ENCODE measurements at places on chromosomes 3 and 15.
A peak's percentile ranks its signal among the peaks of the same experiment; 100 is the strongest.

GRCh38 chr3:24048843-24049242 lies 103.8 kb downstream of the NR1D2 start:
- no peak for DNase-seq

- DNase-seq, result no peak
Observed at GRCh38 chr3:129379582-129380358, 48.7 kb downstream of the EFCAB12 start.

DNA sequence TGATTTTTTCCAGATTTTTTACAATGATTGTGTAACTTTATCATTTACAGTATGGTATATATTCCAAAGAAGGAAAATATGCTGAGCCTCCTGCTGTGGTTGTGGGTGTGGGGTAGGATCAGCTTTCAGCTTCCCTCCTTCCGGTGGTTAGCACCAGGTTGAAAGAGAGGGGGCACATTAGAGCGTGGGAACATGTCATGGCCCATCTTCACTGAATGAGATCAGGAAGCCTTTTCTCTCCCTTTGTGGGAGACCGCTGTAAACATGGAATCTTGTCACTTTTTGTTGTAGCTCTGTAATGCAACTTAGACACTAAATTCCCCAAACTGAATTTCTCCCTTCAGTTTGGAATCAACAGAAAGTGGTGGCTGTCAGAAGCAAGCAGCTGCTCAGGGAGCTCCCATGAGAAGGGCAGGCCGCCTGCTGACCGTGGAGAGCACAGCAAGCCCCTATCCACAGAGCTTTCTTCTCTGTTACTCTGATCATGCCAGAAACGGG lies 86.7 kb upstream of the LIMD1 start:
- DNase-seq, result no peak

- no peak for DNase-seq
Observed at GRCh38 chr3:171286580-171287249, 173.5 kb downstream of the TNIK start.

DNA sequence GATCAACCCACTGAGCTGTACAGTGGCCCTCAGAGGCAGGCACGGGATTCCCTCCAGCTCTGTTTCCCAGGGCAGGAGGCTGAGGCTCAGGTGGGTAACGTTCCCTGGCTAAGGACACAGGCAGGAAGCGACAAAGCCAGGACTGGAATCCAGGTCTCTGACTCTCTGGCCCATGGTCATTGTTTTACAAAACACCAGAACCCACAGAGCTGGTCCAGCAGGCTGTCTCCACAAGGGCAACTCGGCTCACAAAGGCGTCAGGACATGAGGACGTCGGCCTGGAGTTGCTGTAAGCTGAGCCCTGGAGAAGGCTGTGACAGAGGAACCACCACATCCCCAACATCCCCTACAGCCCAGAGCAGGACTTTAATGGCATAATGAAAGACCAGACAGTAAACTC lies 30.7 kb downstream of the NUP210 start:
- DNase-seq, result no peak

DNA sequence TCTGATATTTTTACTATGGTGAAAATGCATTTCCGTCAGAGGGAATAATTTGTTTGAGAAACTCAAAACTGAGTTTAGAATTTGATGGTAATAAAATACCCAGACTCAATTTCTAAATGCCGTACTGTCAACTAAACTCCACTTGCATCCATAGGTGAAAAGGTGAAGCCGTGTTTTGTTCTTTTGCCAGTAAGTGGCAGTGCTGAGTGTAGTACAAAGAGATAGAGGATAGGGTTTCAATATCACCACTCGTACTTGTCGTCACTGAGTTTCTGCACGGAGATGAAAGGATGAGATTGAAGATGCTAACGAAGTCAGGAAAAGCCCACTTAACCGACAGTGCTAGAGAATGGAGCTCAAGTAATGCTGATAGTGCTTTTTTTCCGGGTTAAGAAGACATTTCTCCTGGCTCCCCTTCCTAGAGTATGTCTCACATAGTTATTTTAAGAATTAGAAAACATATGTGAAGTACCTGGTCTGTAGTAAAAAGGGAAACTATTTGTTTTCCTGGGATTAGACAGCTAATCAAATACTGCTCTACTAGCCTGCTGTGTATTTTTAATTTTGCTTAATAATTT lies 345.1 kb downstream of the IL5RA start:
- no peak for DNase-seq

DNA sequence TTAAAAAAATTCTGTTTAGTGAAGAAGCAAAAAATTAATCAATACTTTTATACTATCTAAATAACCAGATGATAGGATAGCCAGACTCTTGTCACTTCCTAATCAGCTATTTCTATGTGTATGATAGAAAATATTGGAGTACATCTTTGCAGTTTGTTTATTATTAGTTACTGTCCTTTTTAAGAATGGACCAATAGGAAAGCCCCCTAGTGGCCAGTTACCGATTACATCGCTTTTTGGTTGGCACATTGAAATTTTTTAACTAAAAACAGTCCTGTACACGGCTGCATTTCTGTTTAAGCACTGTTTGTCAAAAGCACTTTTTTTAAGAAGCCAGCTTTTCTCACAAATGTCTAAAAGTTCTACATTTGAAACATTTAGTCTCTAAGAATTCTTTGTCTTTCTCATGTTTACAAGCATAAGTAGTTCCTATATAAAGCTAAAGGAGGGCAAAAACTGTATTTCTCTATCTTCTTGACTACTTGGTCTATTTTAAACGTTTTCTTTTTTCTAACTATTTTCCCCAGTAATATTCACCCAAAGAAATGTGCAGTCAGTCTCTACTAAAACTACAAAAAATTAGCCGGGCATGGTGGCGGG lies 253.2 kb upstream of the LRTM1 start:
- no peak for DNase-seq

- DNase-seq, result no peak
Observed at GRCh38 chr3:25074149-25074548, 353.9 kb upstream of the RARB start.

DNA sequence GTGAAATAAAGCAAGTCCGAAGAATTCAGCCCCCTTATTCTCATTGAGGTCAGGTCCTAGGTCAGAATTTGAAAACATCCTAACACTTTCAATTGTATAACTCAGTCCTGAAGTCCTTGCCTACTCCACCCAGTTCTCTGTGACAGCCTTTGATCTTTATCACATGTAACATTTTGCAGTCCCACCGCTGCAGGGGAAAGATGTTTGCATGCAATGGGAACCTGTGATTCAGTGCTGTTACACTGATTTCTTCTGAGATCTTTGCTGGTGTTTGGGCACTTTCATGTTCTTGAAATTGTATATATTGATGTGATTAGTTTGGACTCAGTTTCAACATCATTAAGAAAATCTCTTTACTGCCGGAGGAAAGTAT lies 18.0 kb upstream of the SECISBP2L start:
- no peak for DNase-seq

DNA sequence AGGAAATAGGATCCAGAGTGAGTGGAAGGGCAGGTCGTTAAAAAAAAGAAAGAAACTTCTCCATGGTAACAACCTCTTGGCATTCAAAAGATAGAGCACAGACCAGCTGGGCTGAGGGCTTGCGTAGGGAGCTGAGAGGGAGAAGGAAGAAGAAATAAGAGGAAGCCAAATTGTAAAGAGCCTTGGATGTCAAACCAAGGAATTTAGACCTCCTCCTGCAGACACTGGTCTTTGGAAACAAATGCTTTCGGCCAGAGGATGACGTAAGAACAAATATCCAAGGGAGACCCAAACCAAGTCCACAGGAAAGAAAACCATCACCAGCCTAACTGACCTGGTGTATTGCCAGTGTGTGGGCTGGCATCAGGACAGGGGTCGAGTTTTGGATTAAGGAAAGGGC lies 155.2 kb downstream of the UACA start:
- no peak for DNase-seq

GRCh38 chr3:52874864-52875587 lies 22.3 kb downstream of the STIMATE start:
- DNase-seq, result no peak

DNA sequence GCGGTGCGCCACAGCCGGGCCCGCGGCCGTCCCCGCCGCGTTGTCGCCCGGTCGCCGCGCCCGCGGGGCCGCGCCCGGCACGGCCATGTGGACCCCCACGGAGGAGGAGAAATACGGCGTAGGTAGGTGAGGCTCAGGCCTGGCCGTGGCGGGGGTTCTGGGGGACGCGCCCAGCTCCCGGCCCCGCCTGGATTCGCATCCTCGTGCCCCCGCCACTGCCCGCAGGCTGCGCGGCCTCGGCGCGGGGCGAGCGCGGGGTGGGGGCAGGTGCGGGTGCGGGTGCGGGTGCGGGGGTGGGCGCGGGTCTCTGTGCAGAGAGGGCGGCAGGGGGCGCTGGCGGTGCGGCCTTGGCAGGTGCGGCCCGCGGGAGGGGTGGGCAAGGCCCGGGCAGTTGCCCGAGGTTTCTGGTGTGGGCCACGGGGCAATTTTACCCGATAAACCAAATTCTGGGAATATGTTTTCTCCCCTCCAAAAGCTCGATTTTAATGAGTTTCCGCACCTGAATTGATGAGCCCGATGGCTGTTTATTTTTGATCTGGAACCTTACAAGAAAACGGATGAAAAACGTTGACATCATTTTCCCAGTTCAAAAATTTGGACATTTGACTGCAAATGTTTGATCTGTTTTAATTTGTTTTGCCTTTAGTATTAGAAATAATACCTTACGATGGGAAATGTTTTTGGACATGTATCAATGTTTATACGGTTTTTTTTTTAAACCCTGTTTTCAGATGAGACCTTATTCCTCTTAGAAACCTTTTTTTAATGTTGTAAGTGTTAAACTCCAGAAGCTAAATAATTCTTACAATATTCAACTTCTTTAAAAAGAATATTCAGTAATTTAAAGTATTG lies 678 bp downstream of the DOCK3 start:
- peak; percentile 30 for DNase-seq

GRCh38 chr3:164537485-164537884 lies 540.8 kb downstream of the SI start:
- DNase-seq, result no peak

DNA sequence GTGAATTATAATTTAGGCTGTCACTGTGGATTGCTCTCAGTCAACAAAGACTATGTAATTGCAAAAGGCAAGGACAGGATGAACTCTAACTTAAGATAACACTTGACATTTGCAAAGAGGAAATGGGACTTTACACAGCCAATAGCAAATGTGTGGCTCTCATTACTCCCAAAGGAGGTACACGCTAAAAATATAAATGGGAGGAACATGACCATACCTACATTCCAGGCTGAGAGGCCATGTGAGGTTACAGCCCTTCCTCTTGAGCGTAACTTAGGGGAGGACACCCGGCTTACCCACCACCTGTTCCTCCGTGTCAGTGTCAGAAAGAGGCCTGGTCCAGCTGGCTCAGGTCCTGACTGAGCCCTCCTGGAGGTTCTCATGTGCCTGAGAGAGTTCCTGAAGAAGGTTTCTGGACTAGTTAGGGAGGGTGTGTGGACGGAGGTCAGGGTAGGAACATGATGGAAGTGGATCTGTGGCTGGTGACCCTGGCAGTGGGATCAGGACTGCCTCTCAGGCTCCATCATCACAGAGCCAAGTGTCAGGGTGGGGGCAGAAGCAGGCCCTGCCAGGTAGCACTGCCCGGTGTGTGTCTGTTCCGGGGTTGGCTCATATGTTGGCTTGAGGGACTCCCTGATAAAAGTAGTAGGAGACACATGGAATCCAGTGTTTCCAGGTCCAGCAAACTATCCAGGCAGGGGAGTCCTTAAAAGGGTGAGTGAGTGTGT lies 7.9 kb downstream of the POPDC2 start:
- no peak for DNase-seq

Data from CD4-positive, alpha-beta T cell treated with Interferon gamma for 1 hour (primary cell).